Activated CD8-positive, alpha-beta memory T cell treated with anti-CD3 and anti-CD28 coated beads, Interleukin-2, amount 50 U/mL, for 48 hours (primary cell): ENCODE measurements at places on chromosomes 4 and X.

DNA sequence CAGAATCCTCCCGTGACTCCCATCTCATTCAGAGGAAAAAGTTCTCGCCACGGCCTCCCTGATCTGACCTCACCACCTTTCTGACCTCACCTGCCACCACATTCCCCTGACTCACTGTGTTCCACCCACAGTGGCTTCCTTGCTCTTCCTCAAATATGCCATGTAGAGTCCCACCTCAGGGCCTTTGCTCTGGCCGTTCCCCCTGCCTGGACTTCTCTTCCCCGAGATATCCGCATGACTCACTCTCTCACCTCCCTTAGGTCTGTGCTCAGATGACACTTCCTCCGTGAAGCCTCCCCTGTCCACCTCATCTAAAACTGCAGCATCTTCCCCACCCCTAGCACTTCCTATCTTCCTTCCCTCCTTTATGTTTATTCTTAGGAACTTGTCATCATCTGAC lies 7.2 kb upstream of the TSPYL2 start:
- no peak for DNase-seq

GRCh38 chr4:3292571-3293400 lies at the start of gene RGS12:
RGS12 (plus strand) TSS chr4:3293021; CDS start chr4:3316171, 23,150 bp downstream.
- DNase-seq: peak; percentile 93

GRCh38 chr4:8439914-8440491 lies 520 bp downstream of the ACOX3 start:
- no peak for DNase-seq

GRCh38 chr4:18441203-18441590 lies 419.6 kb upstream of the LCORL start:
- no peak for DNase-seq

DNA sequence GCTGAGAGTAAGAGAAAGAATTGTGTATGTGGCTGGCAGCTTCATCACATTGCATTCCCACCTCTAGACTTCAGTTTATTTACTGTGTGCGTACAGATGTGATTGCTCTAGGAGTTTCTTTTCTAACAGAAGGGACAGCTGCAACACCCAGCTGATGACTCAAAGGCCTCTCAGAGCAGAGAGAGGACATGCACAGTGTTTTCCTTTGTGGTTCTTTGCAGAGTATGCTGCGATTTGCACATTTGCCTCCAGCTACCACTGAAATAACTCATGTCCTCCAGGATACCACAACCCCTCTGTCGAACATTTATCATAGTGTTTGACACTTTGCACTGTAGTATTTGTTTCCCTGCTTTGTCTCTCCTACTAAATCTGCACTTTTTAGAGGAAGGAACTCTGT lies 294.1 kb downstream of the STIM2 start:
- no peak for DNase-seq

DNA sequence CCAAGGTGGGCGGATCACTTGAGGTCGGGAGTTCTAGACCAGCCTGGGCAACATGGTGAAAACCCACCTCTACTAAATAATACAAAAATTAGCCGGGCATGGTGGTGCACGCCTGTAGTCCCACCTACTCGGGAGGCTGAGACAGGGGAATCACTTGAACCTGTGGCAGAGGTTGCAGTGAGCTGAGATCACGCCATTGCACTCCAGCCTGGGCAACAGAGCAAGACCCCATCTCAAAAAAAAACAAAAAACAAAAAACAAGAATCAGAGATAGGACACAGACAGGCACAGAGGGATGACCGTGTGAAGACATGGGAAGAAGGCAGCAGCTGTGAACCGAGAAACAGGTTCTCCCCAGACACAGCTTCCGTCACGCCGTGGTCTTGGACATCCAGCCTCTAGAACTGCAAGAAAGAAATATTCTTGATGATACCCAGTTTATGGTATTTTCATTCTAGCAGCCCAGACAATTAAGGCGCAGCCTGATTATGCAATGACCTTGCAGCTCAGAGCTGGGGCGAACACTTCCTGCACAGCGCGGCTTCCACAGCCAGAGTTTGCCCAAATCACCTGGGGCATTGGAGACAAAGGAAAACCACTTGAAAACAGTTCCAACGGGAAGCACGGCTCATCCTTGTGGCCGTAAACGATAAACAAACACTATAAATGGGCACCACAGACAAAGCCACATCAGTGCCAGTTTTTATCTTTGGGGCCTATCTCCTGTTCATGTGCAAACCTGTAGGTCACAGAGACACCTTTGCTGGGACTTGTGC lies 4.2 kb upstream of the ARSD start:
- DNase-seq: no peak

DNA sequence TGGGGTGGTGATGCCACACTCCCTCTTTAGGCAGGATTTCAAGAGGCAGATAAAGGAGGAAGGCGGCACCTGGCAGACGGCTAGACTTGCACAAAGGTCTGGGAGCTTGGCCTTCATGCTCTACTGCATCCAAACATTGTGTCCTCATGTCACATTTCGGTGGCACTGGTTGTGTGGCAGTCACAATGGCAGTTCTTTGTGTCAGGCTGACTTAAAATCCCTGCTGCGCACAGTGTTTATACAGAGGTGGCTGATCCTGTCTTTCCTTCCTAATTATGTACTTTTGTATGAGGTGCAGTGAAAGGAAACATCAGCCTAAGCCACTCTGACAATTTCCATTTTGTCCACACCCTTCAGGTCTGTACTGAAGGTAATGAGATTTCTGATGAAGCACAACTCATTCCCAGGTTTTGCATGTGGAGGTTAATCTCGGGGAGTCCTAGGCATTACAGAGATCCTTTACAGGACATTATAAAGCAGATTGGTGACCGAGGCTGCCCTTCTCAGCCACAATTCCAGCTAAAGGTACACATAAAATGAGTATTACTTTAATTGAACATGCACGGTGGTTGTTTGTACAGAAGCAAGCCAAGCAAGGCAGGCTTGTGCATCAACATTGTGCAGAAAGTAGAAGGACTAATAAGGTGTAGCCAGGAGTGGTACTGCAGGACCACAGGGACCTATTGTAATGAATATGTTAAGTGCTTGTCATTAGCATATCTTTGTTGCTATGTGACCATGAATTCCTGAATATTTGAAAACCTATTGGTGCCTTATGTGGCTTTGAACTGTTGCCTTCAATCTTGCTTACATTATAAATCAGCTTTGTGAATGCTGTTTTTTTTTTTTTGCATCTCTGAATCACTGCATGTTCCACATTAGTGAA lies 147.6 kb downstream of the STK32B start:
- DNase-seq: no peak

DNA sequence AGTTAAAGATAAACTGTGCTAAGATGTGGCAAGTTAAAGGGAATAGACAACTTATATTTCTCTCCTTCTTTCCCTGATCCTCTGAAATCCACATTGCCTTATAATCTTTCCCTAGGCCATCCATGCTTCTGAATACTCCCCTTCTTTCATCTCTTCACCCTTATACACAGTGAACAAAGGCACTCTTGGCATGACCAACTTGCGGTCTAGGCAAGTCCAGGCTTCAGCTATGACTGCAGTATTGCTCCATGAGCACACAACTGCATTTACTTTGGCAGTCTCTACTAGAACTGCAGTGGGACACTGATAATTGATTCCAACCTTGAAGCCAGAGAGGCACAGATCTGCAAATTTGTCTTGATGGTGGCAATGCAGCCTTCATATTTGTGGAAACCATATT lies 24.2 kb upstream of the UBA6 start:
- no peak for DNase-seq

DNA sequence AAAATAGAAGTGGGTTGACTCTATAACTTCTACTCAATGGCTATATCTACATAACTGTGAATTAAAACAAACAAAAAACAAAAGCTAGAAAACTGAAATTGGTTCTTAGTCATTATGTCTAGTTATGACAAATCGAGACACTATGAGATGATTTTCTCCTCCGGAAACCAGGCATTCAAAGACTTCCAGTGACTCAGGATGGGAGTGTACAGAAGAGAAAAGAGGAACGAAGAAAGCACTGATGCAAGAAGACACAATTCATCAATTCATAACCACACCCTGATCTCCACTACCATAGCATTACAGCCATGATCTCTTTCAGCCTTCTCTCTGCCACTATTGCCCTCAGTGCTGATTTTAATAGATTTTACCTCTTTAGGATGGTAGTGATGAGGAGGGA lies 253.6 kb downstream of the CBLL2 start:
- DNase-seq: no peak

DNA sequence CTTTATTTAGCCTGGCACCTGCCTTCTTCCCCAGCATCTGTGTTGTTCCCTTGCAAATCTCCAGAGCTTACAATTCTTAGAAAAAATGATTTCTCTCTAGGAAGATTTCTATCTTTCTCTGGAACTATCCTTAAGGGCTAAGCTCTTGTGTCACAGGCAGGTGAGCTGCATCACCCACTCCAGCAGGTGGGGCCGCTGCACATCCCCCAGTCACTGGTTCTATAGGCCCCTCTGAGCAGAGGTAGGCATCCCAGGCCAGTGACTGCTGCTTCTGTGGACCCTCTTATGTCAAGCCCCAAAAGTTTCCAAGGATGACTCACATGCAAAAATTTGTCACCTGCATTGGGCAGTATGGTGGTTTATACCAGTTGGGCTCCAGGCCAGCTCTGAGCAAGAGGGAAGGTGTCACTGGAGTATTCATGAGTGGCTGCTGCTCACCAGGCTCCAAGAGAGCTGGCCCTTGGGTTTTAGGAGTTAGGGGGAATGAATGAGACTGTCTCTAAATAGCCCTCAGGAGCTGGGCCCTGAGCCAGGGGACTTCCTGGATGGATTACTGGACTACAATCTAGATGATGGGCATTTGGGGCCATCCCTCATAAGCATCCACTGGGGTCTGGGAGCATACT lies 208.1 kb upstream of the EOLA2 start:
- DNase-seq: no peak

GRCh38 chrX:124045109-124045508 lies 83.6 kb downstream of the STAG2 start:
- DNase-seq: no peak

DNA sequence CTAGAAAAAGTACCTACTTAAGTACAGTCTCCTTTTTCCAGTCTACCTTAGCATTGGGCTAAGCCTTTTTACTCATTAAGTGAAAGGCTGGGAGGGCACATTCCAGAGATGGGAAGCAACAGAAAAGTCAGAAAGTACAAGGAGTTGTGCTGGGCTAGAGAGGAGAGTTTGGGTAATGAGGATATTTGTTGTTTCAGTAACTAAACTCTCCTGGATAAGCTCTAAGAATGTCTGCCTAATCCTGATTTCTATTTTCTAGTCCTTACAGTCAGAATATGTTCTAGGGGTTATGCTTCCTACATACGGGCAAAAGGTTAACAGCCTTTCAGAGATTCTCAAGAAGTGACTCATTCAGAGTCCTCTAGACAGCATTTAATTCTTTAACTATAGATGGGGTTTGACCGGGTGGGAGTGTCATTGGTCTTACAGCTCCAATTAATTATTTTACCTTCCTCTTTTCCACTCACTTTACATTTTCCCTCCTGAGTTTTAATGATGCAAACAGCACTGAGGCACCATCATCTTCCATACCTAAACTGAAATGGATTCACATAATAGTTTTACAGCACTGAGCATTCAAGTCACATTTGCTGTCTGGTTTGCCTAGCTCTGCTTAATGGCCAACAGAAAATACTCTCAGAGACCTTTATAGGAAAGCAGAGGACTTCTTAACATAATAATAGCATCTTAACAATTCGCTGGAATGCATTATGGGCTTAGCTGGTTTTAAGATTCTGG lies 42.9 kb downstream of the USP26 start:
- DNase-seq: no peak

DNA sequence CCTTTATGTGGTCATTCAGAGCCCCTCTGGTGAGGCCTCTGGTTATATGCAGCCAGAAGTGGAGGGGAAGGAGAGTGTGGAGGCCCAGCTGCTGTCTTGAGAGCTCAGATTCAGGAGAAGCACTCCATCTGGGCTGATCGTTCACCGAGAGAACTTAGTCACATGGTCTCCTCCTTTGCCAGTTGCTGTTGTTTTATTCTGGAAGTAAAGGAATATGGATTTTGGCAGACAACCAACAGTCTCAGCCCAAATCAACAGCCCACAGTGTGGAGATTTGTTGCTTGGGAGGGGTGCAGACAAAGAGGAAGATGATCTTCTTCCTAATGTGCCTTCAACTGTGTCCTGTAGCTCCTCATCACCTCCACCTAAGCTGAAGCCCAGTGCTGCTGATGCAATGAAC lies 355.4 kb downstream of the ANK2 start:
- no peak for DNase-seq

GRCh38 chrX:68829582-68830418 lies 979 bp downstream of the EFNB1 start:
- no peak for DNase-seq
